ENCODE measurements at places on chromosomes 2 and 18. TPM values are rescaled to one million over a fixed set of nuclear protein-coding genes. Genes with fewer than 3 reads are reported as not detected.

Gene MC2R
- not detected for total RNA-seq

DNA sequence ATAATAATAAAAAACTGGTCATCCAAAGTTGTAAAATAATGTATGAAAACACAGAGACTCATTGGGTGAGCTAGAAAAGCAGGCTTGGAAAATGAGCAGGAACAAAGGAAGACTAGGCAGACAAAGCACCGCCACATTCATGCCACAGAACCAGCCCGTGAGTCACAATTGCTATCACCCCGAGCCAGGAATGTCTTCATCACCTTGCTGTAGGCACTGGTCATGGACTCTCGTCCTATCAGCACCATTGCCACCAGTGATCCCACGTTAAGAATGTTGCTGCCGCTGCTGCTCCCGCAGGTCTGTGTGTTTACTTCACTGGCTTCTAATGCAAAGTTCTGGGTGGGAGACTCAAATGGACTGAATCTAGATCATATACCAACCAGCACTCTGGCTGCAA, 417.9 kb downstream of the PID1 start:
- no peak for DNase-seq

Gene SERPINB12
- not detected for total RNA-seq

GRCh38 chr18:48713309-48713708, 174.5 kb downstream of the CTIF start:
- DNase-seq = no peak
